ENCODE measurements at places on chromosomes 6 and 20. TPM values are rescaled to one million over a fixed set of nuclear protein-coding genes. Genes with fewer than 3 reads are reported as not detected.

DACT2 gene
- total RNA-seq: 0.42 TPM

KHDC1 gene
- total RNA-seq: 0.42 TPM

SLC17A2 gene
- 43.3 TPM for total RNA-seq

CCM2L gene
- total RNA-seq: 1.3 TPM

TSBP1 gene
- total RNA-seq: not detected

DNA sequence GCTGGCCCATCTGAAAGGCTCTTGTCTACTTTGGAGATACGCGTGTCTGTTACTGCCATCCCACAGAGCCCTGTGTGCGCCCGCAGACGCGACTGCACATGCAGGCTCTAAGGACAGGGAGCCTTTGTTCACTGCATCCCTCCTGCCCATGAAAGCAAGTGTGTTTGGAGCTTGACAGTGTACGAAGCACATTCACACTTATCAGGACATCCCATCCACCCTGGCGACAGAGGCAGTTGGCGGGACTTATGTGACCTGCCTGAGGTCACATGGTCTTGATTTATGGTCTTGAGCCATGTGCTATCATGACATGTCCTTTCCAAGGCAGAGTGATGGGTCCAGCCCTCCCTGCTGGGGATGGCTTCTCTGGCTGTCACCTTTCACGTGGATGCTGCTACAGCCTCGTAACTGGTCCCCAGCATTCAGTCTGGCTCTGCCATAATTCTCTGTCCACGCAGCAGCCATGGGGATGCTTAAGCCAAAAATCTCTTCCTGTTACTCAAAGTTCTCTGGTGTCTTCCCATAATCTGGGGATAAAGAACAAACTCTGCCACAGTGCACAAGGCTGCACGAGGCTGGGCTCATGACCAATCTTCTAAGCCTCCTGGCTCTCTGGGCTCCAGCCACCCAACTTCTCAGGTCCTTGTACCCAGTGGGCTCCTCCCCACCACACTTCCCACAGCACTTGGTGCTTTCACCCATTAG lies 36.3 kb upstream of the FAM83D start:
- H3K27me3 ChIP-seq: no peaks in the 10 kb centered on the region
- no peaks in the 10 kb centered on the region for H3K36me3 ChIP-seq
- H3K27ac ChIP-seq: no peak overlapping the region
- H3K4me1 ChIP-seq: peaks cover 3% of the 10 kb centered on the region
- DNase-seq: no peak
- H3K4me3 ChIP-seq: no peak overlapping the region

- no peaks in the 10 kb centered on the region for H3K36me3 ChIP-seq
- no peak overlapping the region for H3K4me3 ChIP-seq
- no peak overlapping the region for H3K27ac ChIP-seq
- DNase-seq: no peak
- H3K4me1 ChIP-seq: no peaks in the 10 kb centered on the region
- no peaks in the 10 kb centered on the region for H3K27me3 ChIP-seq
These were observed 397.1 kb upstream of the BTBD3 start for GRCh38 chr20:11520596-11520995.

GRCh38 chr6:137264311-137265075 lies 45.3 kb upstream of the IFNGR1 start:
- no peak overlapping the region for H3K4me3 ChIP-seq
- no peaks in the 10 kb centered on the region for H3K27me3 ChIP-seq
- no peaks in the 10 kb centered on the region for H3K36me3 ChIP-seq
- no peak overlapping the region for H3K27ac ChIP-seq

- H3K4me1 ChIP-seq: no peaks in the 10 kb centered on the region
- no peaks in the 10 kb centered on the region for H3K36me3 ChIP-seq
- H3K4me3 ChIP-seq: no peak overlapping the region
- no peak for DNase-seq
- no peak overlapping the region for H3K27ac ChIP-seq
- H3K27me3 ChIP-seq: peaks cover 2% of the 10 kb centered on the region
These were observed 55.0 kb upstream of the BHLHE23 start for GRCh38 chr20:63061771-63062100.

DNA sequence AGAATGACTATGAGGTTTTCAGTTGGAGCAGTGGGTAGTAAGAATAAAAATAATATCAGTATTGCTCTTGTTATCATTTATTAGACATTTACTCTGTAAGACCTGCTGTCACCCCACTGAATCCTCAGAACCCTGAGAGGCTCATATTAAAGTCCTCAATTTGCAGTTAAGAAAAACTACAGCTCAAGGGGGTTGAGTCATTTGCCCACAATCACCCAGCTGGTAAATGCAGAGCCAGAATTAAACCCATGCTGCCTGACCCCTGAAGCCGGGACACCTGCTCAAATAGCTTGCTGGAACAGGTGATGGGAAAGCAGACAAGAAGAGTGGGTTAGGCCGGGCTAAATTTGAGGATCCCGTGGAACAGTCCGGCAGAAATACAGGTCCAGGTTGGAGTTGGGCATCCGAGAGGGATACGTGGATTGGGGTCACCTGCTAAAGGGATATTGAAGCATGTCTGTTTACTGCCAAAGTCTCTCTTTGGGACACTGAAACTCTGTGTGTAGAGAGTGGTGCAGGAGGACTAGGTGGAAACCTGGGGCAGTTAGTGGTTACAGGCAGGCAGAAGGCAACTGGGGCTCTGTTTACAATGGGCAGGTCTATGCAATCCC lies 344.1 kb downstream of the CDC5L start:
- no peaks in the 10 kb centered on the region for H3K36me3 ChIP-seq
- no peak overlapping the region for H3K27ac ChIP-seq

- no peak overlapping the region for H3K27ac ChIP-seq
- peaks cover 3% of the 10 kb centered on the region for H3K27me3 ChIP-seq
- DNase-seq: no peak
- no peaks in the 10 kb centered on the region for H3K4me1 ChIP-seq
- H3K36me3 ChIP-seq: no peaks in the 10 kb centered on the region
These were observed 527.0 kb downstream of the CDH26 start for GRCh38 chr20:60485012-60485760.

DNA sequence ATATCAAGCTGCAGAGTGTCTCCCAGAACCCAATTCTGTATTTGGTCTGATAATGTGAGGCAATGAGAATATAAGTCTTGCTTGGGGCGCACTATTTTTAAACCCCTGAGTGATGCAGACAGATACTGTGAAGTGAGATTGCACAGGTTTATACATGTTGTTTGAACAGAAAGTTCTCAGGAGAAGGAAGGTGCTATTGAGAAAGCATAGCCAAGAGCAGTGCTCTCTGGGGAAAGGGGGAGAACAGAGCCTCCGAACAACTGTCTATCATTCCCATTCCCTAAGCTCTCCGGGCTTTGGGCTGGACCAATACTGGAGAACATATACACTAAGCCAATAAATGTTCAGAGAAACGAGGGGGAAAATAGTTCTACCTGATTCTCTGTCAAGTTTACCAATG lies 75.8 kb downstream of the PERP start:
- no peak overlapping the region for H3K4me3 ChIP-seq
- DNase-seq: no peak
- no peak overlapping the region for H3K27ac ChIP-seq
- H3K27me3 ChIP-seq: no peaks in the 10 kb centered on the region
- no peaks in the 10 kb centered on the region for H3K36me3 ChIP-seq

- peaks cover 2% of the 10 kb centered on the region for H3K27me3 ChIP-seq
- no peak for DNase-seq
- H3K36me3 ChIP-seq: no peaks in the 10 kb centered on the region
- no peak overlapping the region for H3K4me3 ChIP-seq
- H3K4me1 ChIP-seq: no peaks in the 10 kb centered on the region
- H3K27ac ChIP-seq: no peak overlapping the region
These were observed 115.2 kb downstream of the PRND start for GRCh38 chr20:4836935-4837334.

DNA sequence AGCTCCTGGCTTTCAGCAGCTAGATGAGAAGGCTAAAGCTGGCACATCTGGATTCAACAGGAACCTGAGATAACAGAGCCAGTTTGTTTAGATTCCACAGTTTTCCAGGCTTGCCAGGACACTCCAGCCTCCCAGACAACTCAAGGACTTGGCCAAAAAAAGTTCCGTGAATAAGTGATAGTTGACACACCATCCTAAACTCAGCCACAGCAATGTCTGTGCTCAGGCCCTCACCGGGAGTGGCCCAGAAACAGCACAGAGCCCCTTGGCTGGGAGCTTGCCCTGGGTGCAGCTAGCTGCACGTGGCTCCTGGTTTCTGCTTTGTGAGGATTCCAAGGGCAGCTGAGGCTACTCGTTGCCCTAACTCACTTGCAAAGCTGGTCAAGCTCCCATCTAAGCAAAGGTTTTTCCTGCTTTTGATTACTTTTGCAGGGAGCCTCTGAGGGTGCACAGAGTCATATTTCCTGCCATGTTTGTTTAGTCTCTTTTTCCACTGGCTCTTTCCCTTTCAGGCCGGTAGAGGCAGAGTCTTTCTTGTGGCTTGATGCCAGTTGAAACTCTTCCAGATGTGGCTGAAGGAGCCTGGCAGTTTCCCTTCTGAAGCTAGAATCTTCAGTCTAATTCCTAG lies 118.3 kb upstream of the ECI2 start:
- H3K4me1 ChIP-seq: no peaks in the 10 kb centered on the region
- H3K4me3 ChIP-seq: no peak overlapping the region
- no peaks in the 10 kb centered on the region for H3K36me3 ChIP-seq
- H3K27me3 ChIP-seq: no peaks in the 10 kb centered on the region
